ENCODE measurements at places on chromosomes 7 and 10.
A peak's percentile ranks its signal among the peaks of the same experiment; 100 is the strongest.

GRCh38 chr7:27064661-27065060 is 31.1 kb downstream of the HOXA1 start:
- DNase-seq: no peak

DNA sequence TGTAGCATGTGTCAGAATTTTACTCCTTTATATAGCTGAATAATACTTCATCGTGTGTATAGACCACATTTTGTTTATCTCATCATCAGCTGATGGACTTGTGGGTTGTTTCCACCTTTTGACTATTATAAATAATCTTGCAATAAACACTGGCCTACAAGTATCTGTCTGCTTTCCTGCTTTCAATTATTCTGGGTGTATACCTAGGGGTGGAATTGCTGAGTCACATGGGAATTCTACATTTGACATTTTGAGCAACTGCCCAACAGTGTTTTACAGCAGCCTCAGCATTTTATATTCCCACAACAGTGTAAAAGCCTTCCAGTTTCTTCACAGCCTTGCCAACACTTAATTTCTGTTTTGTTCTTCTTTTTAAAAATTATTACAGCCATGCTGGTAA is 200.3 kb upstream of the PRSS1 start:
- peak; percentile 52 for DNase-seq

- no peak for DNase-seq
Observed at GRCh38 chr7:17355050-17355449, 56.6 kb downstream of the AHR start.

- DNase-seq: no peak
Observed at GRCh38 chr10:57919864-57920263, 347.8 kb downstream of the IPMK start.

DNA sequence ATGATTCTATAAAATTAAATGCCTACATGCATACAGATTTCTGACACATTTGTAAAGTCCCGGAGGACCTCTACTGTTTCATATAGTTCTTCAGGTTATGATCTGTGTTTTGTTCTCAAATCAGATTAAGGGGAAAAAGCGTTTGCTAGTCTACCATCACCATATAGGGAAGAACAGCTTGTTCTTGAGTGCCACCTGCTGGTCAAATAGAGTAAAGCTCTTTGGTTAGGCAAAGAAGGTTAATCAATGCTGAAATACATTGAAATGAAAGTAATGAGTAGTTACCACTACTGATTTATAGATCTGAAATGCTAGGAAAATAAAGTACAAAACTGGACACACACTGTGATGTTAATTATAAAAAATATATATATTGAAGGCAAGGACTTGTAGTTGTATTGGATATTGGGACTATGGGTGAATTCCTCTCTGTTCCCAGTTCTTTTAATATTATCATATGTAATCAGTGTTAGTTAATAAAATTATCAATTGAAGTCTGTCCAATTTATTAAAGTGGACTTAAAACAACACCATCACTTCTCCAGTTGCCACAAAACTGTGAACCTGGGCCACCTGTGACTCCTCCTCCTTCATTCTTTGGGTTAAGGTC is 72.6 kb upstream of the PDLIM1 start:
- peak; percentile 77 for DNase-seq
